ENCODE measurements at places on chromosomes 16 and 17. TPM values are rescaled to one million over a fixed set of nuclear protein-coding genes. Genes with fewer than 3 reads are reported as not detected.

Gene HOXB7
- 0.38 TPM for total RNA-seq

Gene KRT25
- total RNA-seq = not detected

Gene ADGRG3
- not detected for total RNA-seq

Gene ATP2C2
- total RNA-seq = not detected
